ENCODE measurements at places on chromosomes 2 and 18.

DNA sequence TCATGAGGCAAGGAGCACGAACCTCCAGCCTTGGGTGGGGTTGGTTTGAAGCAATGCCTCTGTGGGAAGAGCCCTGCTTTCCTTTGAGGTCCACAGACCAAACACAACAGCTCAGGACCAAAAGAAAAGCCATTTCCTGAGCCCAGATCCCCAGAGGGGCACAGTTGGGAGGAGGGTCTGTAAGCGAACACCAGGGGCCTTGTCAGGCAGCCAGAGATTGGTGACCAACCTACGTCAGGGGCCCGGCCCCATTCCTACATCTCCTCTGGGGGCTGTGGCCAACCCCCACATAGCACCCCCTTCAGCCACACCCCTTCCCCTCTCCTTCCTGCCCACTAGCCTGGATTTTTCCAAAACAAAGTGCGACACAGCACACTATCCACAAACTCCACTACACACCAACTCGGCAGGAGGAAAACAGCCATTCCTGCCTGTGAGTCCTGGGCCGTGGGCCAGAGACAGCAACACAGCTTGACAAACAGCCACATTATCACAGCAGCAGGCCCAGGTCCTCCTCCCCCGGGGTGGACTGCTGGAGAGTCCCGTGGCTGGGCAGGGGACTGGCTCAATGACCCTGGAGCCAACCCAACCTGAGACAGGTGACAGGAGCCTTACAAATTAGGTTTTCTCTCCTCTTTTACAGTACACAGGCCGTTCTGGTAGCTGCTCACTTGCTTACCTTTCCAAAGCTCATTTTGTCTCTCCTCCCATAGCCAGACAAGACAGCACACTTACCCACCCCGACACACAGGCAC is 98.8 kb downstream of the TNS1 start:
- DNase-seq: no peak

DNA sequence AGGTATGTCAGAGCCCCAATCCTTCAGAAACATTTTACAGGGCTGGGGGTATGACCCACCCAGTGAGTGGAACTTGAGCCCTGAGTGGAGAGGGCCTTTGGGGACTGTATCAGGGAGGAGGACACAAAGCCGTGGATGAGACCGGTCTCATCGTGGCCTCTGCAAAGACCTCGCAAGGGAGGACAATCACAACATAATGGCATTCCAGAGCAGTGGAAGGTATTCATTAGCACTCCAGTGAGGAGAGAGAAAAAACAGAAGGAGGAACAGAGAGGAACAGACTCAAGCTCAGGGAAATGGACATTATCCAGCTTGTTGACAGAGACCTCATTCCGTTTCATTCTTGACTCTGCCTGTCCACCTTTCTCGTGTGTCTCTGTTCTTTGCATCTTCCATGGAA is 38.8 kb upstream of the CTAGE1 start:
- DNase-seq: no peak

- DNase-seq: no peak
Observed at GRCh38 chr2:112910219-112910618, 746 bp upstream of the IL37 start.

- no peak for DNase-seq
Observed at GRCh38 chr2:127455566-127456493, 37.6 kb downstream of the PROC start.

Measured in activated CD4-positive, alpha-beta T cell treated with anti-CD3 and anti-CD28 coated beads for 1 hour (primary cell).